ENCODE measurements at places on chromosomes 1 and 21. TPM values are rescaled to one million over a fixed set of nuclear protein-coding genes. Genes with fewer than 3 reads are reported as not detected.
A peak's percentile ranks its signal among the peaks of the same experiment; 100 is the strongest.

DNA sequence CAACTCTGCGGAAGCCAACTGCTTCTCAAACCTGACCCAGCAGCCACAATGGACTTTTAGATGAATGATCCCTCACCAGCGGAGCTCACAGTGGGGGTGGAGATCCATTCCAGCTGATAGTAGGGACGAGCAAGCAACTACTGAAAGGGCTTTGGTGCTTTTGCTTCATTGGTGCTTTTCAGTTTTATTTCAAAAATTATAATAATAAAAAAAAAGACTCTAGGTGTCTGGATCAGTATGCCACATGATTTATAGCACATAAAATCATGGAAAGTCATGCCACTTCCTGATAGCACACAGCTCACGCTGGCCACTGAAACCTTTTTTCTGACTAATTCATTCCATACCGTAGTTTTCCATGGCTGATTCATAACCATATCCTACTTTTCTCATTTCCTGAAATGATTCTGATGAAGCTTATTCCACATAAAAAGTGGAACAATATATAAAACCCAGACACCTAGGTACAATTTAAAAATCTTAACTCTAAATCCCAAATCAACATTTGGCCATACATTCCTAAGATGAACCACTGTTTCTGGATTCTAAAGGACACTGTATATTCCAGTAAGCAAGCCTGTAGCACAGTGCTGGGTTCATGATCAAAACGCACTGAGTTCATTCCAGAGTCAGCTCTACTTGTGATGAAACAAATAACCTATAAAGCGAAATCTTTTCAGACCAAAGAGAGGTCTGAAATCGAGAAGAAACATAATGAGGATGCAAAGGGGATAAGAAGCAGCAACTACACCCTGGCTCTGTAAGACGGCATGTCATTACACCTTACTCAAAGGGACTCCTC lies 41.3 kb upstream of the KCNE1 start:
- H3K36me3 ChIP-seq = no peaks in the 10 kb centered on the region
- DNase-seq = peak; percentile 10
- no peak overlapping the region for H3K27ac ChIP-seq
- H3K4me1 ChIP-seq = peaks cover 12% of the 10 kb centered on the region
- H3K4me3 ChIP-seq = no peak overlapping the region

The DCST1 gene
- 0.32 TPM for total RNA-seq

DNA sequence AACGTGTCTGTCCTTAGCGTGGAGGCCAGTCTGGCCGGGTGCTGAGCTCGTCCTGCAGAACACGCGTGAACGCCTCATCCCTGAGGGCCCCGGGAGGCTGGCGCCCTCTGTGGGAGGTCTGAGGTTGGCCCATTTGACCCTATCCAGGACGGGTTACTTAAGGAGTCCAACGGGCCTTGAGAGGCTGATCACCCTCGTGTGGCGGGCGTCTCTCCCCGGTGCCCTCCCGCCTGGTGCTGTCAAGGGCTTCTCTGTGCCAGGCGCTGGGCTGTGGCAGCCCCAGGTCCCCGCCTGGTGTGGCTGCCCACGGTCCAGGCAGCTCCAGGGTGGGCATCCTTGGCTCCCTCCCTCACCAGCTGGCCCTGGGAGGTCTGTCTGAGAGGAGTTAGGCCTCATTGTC lies 9.7 kb downstream of the SKI start:
- no peaks in the 10 kb centered on the region for H3K4me1 ChIP-seq
- H3K27me3 ChIP-seq = no peaks in the 10 kb centered on the region
- H3K4me3 ChIP-seq = no peak overlapping the region
- no peak for DNase-seq

The IGSF21 gene
- total RNA-seq = not detected

- H3K4me3 ChIP-seq = no peak overlapping the region
- H3K27ac ChIP-seq = no peak overlapping the region
- no peaks in the 10 kb centered on the region for H3K4me1 ChIP-seq
- H3K36me3 ChIP-seq = peaks cover 73% of the 10 kb centered on the region
Measured at GRCh38 chr21:32366191-32366590, 26.6 kb downstream of the URB1 start.

The SPOCD1 gene
- total RNA-seq = 5.0 TPM

The C8A gene
- 0.10 TPM for total RNA-seq

The OR2G2 gene
- total RNA-seq = not detected
